ENCODE measurements at places on chromosomes 2 and 18. TPM values are rescaled to one million over a fixed set of nuclear protein-coding genes. Genes with fewer than 3 reads are reported as not detected.

DNA sequence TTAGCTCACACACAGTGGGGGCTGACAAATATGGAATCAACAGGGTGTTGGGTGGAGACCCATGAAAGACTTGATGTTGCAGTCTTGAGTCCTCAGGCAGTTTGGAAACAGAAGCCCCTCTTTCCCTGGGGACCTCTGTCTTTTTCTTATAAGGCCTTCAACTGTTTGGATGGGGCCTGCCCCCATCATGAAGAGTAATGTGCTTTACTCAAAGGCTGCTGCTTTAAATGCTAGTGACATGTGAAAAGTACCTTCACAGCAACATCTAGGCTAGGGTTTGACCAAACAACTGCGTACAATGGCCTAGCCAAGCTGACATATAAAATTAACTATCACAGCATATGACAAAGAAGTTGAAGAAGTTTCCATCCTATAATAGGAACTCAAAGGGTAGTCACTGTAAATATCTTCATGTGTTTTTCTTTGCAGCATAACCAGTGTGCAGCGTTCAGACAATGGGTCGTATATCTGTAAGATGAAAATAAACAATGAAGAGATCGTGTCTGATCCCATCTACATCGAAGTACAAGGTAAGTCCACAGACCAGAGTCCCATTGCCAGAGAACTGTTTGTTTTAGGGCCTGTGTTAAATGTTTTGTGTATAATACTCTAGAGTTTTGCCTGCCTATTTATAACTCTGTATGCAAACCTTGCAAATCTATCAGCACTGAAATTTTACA, 46.3 kb downstream of the MERTK start:
- no peak for DNase-seq

Gene TUBA3E
- 0.09 TPM for polyA plus RNA-seq

Gene C2orf42
- polyA plus RNA-seq = 16.7 TPM

- DNase-seq = no peak
Measured at GRCh38 chr2:127508023-127508630, 18.2 kb downstream of the IWS1 start.

DNA sequence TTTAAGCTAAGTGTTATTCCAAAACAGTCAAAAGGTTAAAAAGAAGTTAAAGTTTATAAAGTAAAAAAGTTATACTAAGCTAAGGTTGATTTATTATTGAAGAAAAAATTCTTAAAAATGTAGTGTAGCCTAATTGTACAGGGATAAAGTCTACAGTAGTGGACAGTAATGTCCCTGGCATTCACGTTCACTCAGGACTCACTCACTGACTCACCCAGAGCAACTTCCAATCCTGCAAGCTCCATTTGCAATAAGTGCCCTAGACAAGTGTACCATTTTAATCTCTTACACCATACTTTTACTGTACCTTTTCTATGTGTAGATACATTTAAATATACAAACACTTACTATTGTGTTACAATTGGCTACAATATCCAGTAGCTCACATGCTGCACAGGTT, 86.1 kb downstream of the CACNB4 start:
- DNase-seq = no peak

- no peak for DNase-seq
Measured at GRCh38 chr2:16707014-16707623, 41.5 kb upstream of the CYRIA start.

Gene ATP6V1C2
- polyA plus RNA-seq = 2.5 TPM

DNA sequence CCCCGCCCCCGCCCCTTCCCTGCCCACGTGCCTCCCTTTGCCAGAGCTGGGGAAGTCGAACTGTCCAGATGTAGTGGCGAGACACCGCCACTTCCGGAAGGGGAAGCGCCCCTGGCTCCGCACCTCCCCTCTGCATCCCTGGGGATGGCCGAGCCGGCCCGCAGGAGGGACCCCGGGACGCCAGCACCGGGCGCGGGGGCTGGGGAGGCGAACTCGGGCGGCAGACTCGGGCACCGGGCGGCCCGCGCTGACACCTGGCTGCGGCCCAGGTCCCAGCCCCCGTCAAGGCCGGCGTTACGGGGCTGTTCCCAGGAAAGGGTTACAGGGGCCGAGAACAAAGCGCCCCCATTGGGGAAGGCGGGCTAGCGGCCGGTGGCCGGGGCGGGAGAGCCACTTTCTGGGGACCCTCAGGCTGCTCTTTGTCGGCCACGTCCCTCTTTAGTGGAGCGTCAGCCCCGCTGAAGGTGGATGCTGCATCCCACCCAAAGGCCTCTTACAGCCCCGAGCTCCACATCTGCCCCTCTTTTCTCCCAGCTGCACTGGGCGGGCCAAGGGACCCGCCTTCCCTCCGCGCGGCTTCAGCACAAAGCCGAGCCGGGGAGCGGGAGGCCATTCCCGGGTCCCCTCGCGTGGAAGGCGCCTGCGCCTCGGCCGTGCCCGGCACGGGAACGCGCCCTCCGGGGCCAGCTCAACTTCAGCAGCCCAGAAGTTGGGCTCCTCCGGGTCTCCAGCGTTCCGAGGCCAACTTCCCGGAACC, 1.3 kb downstream of the SDC1 start:
- peak; percentile 38 for DNase-seq

DNA sequence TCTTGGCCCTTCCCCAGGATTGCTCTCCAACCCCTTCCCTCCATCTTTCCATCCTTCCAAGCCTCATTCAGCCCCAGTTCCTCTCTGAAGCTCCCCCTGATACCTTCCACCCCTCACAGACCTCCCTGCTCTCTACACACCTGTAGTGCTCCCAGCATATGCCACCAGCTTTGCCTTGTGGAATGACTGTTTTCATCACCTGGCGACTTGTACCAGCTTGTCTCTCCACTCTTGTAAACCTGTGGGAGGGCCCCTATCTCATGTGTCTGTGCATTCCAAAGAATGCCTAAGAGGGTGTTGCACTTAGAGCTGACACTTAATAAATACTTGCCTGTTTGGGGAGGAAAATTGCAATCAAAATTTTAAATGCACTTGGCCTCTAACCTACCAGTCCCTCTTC, 198.7 kb downstream of the BCL11A start:
- no peak for DNase-seq

DNA sequence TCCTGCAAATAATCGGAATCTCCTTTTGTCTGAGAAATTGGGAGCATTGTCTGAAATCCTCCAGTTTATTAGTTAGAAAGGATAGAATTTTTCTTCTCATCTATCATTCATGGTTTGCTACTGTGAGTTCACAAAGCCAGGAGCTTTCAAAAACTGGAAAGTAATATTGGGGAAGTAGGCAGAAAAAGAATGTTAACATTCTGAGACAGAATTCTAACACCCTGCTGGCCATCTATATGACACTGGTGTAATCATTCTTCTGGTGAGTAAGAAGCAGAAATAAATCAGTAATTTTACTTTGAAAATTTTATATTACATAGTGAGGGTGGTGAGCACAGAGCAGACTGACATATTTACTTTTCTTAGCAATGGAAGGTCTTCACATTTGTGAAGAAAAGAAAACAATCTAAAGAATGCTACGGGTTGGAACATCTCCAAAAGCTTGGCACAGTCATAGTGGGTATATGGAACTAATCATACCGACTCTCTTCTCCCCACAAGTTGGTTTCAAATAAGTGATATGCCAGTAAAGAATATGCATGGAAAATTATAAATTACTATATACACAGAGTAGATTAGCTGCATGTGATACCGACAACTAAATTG, 344.9 kb downstream of the LPIN1 start:
- DNase-seq = no peak

Data from right lung (tissue), 10 donors.